ENCODE measurements at places on chromosomes 5 and 9.

DNA sequence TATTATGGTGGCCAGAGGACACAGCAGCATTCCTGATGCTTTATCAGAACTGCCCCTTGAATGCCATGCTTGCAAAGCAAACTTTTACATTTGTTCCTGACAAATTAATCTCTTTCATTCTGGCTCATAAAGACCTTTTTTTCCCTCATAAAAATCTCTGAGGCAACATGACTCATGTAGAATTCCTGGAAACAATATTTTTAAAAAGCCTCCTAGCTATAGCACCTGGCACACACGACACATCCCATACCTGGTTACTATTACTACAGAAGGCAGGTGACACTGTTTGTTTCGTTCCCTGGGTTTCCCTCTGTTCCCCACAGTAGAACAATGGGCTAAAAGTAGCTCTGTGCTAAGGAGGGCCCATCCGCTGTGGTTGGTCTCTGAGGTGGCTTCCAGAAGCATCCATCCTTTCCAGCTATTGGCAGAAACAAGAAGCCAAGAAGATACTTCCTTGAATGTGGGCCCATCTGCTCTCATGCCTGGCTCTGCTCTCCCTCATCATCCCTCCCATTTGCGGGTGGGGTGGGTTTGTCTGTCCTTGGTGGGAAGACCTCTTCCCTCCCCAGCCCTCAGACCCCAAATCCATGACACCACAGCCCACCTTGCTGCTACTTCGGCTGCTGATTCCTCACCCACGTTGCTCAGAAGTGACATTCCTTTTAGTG is 59.1 kb downstream of the GALNT12 start:
- no peak for DNase-seq

- DNase-seq = no peak
Measured at GRCh38 chr9:7105095-7105494, 347.3 kb downstream of the KDM4C start.

DNA sequence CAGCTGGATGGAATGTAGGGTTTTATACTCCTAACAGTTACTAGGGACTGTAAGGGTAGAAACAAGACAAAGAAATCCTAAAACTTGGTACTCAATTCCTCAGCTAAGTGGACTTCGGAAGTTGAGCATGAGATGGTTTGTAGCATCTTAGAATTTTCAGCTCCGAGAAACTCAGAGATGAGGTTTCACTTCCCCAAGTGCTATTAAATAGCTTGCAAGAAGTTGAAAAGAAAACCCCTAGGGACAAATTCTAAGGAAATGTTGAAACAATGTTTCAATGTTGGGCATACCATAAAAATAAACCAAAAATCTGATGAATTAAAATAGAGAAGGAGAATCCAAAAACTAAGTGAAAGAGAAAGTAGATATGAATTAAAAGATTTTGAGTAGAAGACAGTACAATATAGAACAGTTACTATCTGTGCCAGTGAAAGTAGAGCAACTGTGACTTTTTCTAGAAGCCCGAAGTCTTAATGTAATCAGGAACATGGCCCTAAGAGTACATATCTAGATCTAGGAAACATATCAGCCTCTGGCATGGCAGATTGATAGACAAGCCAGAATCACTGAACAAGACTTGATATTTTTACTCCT is 308.6 kb upstream of the RGMB start:
- DNase-seq = no peak

GRCh38 chr5:81969226-81969625 is 2.6 kb upstream of the ATG10 start:
- DNase-seq = no peak

DNA sequence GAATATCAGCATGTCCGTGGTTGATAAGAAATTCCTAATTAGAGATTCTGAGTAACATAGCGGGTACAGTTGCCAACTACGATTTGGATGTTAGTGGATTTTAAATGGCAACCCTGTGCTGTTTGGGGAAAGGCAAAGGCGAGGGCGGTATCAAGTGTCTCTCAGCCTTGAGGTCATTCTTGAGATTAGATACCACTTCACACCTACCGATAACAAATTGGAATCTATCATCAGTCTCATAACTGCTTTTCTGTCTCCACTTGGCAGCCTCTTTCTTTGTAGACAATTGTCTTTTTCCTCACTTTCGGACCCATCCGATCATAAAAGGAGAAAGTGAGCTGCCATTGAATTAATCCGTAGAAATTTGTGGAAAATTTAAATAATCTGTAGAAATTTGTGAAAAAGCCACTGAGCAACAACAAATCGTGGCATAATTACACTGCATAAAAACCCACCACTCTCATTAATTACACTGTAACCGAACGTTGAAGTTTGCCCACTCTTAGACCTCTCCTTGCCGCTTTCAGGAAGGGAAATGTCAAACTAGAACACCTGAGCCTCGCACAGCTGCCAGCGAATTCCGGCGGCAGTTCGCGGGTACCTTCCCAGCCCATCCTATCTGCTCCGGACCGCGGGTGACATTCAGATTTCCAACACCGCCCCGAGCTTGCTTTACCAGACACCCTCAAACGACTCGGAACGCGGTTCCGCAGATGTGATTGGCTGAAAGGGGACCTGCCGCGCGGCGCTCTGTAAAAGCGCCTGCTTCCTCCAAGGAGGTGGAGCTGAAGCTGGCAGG is 849 bp upstream of the RGMB start:
- no peak for DNase-seq

DNA sequence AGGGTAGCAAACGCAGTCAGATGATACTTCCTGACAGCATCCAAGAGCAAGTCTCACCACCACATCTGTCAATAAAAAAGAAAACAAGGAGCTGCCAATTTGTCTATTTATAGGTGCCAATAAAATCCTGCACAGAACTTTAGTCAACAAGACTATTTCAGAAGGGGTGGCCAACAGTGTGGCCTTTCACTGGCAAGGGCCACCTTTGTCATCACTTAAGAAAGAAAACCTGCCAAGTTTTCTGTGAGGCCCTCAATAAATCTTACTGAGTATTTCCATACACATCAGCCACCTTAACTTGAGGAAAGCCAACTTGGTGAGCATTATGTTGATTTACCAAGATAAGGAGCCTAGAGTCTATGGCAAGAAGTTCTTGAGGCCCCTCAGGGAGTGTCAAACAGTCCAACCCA is 312.3 kb downstream of the ENC1 start:
- DNase-seq = no peak

- DNase-seq = no peak
Measured at GRCh38 chr9:21154018-21154608, 12.3 kb downstream of the IFNA21 start.

DNA sequence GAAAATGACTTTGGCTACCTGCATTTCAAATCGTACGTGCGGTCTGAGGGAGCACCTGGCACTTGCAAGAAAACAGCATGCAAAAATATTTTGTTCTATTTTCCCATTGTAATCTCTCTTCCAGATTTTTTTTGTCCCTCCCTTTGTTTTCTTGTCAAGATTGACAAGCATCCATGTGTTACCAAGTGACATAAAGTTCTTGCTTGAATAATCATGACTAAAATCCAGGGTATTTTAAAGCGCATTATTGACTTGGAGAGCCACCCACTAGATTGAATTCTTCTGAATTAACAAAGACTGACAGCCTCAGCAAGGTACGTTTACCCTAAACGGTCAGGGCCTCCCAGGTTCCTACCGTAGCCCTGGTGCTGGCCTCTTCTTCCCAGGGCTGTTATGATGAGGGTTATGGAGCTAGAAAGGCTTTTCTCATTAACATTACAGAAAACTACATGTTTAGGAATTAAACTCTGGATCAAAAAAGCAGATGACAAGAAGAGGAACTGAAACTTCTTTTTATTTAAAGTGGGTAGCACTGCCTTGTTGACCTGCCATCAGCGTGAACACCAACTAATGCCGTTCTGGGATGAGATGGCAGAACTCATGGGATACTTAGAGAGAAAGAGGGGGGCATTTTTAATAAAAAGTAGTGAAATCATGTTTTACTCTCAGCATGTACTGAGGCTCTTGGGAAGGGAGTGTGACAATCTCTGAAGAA is 297.0 kb downstream of the EFNA5 start:
- DNase-seq = no peak

GRCh38 chr5:76406014-76406413 is 2.9 kb downstream of the IQGAP2 start:
- no peak for DNase-seq

- no peak for DNase-seq
Measured at GRCh38 chr9:80401243-80401642, 829.5 kb downstream of the TLE4 start.

GRCh38 chr5:167895899-167896659 is 395.4 kb upstream of the WWC1 start:
- no peak for DNase-seq

DNA sequence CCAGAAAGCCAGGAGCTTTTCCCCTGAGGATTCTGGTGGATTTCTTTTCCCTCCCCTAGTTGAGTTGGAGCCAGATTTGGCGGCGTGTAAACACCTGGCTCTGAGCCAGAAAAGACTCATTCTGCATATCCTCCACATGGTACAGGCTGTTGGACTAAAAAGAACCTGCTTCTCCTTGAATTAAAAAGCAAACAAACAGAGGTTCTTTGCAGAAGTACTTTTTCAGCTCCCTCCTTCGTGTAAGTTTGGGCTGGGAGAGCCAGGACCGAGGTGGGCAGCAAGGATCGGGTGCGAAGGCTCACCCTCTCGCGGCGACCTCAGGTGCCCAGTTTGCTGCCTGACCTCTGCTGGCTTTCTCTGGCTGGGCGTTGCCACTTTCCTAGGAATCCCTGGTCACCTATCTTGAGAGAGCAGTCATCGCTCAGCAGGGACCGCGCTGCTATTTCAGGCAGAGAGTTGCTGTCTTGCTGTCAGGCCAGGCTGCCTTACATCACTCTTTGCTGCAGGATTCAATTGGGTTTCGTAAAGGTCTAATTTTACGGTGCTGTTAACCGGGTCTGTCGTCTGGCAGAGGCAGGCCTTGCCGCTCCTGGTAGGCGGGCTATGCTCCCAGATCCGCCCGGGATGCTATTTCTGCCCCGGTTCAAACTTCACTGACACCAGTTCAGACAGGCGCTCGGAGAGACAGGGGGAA is 3.2 kb downstream of the PAPPA start:
- no peak for DNase-seq

GRCh38 chr9:120693700-120694008 is 20.6 kb downstream of the MEGF9 start:
- DNase-seq = no peak

GRCh38 chr5:65926276-65926783 is at the start of gene ERBIN:
ERBIN (plus strand) TSS chr5:65926575; CDS start chr5:65992719, 66,144 bp downstream.
- peak; percentile 80 for DNase-seq
